ENCODE measurements at places on chromosomes 16 and 17.

- DNase-seq: no peak
These were observed 15.4 kb upstream of the KCNG4 start for GRCh38 chr16:84255050-84255810.

GRCh38 chr16:50999181-50999580 lies 151.9 kb downstream of the SALL1 start:
- no peak for DNase-seq

GRCh38 chr16:14423344-14423743 lies 206.7 kb downstream of the PARN start:
- no peak for DNase-seq

- DNase-seq: no peak
These were observed 22.0 kb downstream of the KPNA2 start for GRCh38 chr17:68057531-68057952.

- DNase-seq: no peak
These were observed 128.5 kb downstream of the CA10 start for GRCh38 chr17:52030052-52030451.

GRCh38 chr16:75702242-75702641 lies 981 bp upstream of the DUXB start:
- no peak for DNase-seq

- no peak for DNase-seq
These were observed 45.8 kb downstream of the COTL1 start for GRCh38 chr16:84572096-84572495.

Data from skeletal muscle cell (primary cell).